ENCODE measurements at places on chromosomes 5 and 9. TPM values are rescaled to one million over a fixed set of nuclear protein-coding genes. Genes with fewer than 3 reads are reported as not detected.

DNA sequence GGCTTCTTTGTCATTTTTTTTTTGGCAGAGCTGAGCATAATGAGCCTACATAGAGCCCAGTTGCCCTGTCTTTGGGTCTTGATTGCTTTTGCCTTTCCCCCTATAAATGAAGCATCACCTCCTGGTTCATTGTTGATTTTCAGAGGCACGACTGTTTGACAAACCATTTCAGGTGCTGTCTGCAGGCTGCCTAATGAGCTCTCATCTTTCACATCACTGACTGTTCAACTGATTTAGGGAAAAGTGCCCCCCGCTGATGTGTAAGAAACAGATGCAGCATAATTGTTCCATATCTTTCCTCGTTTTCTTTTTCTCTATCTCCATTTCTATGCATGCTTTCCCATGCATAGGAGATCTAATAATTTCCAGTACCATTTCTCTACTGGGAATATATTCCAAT is 338.6 kb downstream of the TMEM38B start:
- ATAC-seq = no peak

The CLIC3 gene
- total RNA-seq = 0.26 TPM

The STRBP gene
- total RNA-seq = 42.5 TPM

The NOXA1 gene
- total RNA-seq = 0.58 TPM

DNA sequence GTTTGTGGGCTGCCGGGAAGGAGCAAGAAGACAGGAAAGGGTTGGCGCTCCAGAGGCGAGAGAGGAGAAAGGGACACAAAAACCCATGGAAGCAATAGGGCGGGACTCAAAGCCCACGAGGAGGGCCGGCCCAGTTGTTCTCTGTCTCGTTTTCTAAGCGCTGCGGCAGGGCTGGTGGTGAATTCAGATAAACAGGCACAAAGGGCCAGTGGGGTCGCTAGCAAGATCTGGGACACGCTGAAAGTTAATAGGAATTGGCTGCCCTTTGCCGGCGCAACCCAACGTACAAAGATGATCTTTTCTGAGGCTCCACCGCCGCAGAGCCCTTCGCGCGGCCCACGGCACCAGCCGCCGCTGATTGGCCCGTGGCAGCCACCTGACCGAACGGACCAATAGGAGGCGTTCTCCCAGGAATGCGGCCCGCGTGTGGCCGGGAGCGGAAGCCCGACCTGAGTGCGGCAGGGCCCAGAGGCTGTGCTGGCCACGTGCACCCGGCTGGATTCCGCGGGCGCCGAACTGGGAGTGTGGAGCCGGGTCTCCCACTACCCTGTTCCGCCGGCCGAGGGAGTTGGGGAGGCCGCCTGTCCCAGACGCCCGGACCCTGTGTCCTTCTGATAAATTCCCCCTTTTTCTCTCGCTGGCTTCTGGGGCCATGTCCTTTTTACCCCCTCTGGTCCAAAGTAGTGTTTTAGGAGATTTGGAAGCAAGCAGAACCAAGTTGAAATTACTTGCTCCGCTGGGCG is 16.8 kb upstream of the NSD1 start:
- peak; percentile 100 for ATAC-seq

The PRELID2 gene
- 29.1 TPM for total RNA-seq

- ATAC-seq = peak; percentile 89
Observed at GRCh38 chr5:107476783-107477182, 194.0 kb downstream of the EFNA5 start.

DNA sequence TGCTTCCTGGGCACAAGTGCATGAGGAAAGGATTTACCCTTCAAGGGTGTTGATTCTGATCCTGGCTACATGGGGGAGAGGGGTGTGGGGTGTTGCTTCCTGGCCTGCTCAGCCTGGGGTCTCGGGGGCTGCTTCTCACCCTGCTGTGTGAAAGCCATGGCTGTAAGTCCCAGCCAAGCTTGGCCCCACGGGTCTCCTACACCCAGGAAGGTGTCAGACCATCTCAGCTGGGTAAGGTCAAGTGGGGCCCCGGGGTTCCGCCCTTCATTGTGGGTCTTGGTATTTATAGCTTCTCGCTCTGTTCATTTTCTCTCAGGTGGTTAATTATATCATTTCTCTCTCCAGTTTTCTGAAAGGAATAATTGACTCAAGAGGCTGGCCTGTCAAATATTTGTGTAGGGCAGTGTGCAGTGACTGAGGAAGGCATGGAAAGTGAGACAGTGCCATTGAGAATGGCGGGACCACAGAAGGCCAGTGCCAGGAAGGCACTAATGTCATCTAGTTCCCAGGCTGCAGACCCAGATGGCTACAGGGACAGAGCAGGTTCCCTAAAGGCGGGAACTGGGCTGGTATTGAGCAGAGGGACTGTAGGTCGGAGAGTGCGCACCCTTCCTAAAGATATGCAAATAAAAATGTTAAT is 126.0 kb downstream of the FOXD1 start:
- no peak for ATAC-seq

- no peak for ATAC-seq
Observed at GRCh38 chr5:83011985-83012384, 65.2 kb downstream of the TMEM167A start.

DNA sequence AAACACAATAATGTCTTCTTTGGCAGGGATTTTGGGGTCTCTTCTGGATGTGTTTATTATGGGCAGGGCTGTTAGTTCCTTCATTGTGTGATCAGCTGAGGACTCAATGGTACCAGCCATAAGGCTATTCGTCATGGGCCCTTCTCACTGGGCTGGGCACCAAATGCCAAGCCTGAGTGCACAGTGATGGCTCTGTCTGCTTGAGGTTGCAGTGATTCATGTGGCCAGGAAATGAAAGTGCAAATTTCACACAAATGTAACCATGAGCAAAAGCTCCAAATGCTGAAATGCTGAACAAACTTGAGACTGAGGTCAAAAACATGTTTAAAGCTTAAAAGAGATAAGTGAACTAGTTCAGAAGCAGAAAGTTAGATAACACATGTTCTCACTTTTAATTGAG is 191.0 kb downstream of the TARS1 start:
- no peak for ATAC-seq

The IFNB1 gene
- not detected for total RNA-seq

The PHF24 gene
- total RNA-seq = not detected

All from activated T-helper 17 cell treated with anti-CD3 and anti-CD28 coated beads, Interleukin-2, amount 50 U/mL, for 72 hours (primary cell).